ENCODE measurements at places on chromosomes 4 and X.

DNA sequence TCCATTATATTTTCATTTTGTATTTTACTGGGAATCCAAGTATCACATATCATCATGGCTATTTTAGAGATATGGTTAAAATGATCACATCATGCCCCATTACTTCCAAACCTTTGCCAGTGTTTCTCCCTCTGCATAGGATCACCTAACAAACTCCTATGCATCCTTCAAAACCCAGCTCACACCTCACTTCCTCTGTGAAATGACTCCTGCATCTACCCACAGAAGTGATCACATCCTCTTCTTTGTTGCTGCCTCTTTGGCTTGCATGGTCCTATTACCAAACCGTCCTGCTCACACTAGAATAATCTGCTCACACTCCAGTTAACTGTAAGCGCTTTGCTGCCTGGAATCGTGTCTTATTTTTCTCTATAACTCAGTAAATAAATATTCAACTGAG is 74.7 kb upstream of the C4orf50 start:
- DNase-seq: no peak

DNA sequence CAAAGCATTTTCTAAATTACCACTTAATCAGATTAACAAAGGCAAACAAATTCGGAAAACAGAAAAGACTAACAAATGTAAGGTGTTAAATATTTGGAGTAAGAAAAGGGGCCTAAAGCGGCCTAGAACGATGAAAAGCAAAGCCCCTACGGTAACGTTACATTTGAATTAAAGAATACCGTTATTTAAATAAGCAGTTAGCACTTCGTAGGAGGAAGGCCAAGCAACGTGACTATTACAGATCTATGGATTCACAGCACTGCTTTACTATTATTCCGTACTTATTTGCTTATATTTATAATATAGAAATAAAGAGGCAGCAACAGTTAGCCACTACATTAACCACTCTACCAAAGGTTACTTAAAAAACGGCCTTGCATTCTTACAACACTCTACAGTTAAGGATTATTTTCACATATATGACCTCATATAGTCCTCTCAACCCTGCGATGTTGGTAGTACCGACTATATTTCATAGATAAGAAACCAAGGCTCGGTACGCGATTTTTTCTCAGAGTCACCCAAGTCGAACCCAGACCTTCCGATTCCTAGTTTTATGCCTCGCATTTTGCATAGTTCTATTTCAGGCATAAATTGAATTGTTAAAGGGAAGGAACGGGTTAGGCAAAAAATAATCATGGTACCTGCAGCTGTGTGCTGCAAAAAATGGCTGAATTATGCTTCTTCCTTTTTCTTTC is 2.9 kb downstream of the KLHL15 start:
- no peak for DNase-seq

DNA sequence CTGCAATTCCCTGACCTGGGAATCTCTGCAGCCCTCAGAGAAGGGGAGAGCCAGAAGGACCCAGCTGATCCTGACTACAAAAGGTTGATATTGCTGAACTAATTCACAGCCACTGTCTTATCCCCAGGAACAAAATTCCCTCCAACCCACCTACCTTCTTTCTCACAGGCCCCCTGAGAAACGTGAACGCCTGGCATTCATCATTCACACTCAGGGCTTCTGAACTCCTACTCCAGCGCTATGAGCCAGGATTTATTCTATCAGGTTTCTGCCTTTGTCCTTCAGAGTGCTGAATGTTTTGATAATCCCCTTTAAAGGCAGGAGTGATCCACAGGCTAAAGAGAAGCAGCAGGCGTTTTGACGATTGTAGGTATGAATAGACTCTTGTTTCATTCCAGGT is 76.5 kb downstream of the KCNIP4 start:
- no peak for DNase-seq

DNA sequence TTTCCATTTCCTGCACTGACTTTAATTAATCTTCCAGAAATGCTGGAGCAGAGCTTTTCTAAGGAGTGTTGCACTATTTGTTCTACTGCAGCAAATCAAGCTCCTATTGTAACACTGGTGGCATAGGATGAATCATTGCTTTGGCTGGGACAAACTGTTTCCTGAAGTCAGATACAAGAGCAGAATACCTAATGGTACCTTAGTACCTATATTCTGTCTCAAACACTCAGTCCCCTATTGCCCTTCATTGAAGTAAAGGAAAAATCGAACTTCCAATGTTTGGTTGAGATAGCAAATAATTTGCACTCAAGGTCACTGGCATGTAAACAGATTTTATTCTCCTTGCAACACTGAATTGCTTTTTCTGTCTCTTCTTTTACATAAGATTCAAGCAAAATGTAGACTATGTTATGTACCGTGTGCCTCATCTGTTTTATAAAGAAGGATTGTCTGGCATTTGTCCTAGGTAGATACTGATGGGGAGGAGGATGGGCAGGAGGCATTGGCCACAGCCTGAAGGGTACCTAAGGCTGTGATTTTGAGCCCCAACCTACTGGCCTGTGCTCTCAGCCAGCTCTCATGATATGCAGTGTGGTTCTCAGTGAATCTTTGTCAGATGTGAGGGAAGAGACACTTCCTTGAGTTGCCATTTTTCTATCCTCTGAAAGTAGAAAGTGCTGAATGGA is 141.6 kb downstream of the AASDH start:
- DNase-seq: no peak

DNA sequence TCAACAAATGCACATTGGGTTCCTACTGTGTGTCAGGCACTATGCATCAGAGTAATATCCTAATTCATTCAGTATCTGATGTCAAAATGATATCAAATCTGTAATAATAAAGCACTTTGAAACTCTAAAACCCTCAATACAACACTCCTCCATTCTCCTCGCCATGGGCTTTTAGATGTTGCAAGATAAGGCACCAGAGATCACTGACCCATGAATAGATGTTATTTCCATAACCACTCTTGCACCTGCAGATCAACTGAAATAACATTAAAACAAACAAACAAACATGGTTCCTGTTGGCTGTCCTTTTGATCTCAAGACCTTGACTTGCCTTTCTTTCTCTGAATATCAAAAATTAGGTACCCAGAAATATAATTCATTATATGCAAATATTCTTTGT is 100.2 kb downstream of the MAB21L2 start:
- no peak for DNase-seq

DNA sequence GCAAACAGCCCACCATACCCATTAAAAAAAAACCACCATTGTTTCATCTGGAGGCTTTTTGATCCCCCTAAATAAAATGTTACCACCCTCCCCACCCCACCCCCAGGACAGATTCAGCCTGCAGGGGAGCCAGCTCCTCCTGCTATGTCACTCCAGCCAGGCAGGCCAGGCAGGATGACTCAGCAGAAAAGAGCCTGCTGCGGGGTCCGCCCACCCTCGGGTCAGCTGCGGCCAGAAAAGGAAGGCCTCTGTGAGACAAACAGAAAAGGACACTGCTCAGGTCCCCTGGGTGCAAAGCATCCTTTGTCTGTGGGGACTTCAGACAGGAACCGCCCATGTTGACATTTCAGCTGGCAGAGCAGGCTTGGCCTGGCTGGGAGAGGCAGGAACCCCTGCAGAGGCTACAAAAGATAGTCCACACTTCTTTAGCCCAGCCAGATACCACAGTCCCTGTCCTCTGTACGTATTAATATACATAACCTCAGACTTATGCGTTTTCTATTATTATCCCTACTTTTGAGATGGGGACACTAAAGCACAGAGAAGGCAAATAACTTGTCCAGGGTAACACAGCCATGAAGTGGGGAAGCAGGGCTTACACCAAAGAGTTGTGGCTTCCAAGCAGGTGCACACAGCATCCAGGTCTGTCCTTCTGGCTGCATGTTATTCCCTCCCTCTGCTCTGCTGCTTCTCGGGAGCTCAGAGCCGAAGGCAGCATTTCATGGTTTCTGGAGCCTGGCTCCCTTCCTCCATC is 147.7 kb downstream of the CPEB2 start:
- DNase-seq: no peak

DNA sequence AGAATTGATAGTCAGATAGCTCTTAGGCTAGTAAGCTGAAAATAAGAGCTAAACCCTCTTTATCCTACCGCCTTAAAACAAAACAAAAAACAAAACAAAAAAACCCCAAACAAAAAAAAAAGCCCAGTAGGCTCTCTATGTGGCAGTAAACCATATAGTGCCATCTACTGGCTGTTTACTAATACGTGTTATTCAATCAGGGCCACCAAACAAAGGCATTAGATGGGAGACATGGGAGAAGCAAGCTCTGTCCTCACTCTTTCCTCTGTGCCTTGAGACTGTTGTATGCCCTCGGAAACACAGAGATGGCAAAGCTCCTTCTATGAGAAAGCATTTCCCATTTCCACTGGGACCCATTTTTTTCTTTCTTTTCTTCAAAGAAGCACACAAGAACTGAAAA is 148.8 kb upstream of the MID1 start:
- DNase-seq: no peak

GRCh38 chr4:121977251-121978171 is 25.7 kb upstream of the TRPC3 start:
- DNase-seq: no peak

DNA sequence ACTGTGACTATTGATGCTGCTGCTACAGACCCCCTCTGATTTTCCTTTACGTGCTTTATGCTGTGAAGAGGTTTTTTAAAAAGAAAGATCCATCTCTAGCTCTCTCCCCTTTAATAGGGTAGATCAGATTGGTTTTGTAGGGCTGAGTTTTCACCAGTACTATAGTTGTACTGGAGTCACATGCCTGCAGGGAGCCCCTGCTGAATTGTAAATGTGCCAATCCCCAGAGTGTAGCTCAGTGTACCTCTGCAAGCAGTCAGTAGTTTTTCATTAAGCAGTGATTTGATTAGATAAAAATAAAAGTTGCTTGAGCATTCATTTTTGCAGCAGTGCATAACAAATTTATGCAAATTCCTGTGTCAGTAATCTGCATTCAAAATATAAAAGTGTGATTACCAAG is 179.2 kb downstream of the IL1RAPL2 start:
- no peak for DNase-seq

DNA sequence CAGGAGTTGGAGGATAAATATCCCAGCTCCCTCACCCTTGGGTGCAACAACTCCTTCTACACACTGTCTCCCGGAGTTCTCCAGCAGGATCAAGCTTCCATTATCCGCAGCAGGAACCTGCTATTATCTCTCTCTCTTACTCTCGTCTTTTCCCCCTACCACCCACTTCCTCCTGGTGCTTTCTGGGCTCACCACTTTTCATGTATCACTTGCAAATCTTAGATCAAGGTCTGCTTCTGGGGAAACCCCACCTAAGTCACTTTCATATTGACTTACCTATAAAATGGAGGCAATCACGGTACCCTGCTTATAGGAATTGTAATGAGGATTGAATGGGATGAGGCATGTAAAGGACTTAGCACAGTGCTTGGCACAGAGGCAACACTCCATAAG is 589.5 kb downstream of the BCOR start:
- DNase-seq: no peak

- no peak for DNase-seq
Measured at GRCh38 chr4:66681962-66682361, 863.3 kb downstream of the CENPC start.

DNA sequence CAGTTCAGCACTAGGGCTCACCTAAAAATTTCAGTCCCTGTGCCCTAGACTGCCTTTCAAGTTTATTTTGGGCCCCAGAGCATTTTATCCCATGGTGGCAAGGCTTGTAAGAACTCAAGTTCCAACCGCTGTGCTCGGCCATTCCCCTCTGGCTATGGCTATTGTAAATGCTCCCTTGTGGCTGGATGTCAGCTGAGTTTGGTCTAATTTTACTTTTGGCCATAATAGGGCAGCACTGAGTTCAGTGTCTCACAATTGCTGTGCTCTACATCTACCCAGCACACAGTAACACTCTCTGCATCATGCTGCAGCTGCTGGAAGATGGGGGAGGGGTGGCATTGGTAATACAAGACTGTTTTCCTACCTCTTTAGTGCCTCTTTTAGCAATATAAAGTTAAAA is 210.8 kb upstream of the IRS4 start:
- no peak for DNase-seq

GRCh38 chr4:77669946-77670590 is 64.4 kb downstream of the CXCL13 start:
- DNase-seq: no peak

GRCh38 chr4:107666134-107666533 is 53.9 kb downstream of the PAPSS1 start:
- no peak for DNase-seq

DNA sequence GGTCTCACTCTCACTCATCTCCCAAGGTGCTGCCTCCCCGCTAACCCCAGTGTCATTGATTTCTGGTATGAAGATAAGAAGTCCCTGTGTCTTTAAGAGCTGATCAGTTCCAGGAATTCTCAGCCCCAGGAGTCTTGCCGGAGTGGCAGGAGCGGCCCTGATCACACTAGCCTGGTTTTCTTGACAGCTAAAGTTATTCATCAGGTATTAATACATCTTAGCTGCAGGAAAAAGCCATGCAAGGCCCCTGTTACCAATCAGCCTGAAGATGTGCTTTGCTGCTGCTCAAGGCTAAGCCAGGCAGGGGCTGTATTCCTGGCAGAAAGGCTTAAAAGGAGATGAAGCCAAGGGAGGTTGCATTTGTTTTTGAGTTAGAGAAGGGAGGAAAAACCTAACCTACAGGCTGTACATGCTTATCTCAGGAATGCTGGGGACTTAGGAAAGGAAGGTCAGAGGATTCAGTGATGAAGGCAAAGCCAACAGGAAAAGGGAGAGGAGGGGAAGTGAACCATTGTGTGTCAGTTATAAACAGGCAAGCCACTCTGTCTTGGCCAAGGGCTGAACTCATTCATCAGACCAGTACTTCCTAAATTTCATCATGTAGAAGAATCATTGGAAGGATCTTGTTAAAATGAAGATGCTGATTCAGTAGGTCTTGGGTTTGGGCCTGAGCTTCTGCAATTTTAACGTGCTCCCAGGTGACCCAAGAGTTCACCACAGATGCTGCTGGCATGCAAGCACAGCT is 8.6 kb downstream of the SRPX start:
- DNase-seq: no peak

DNA sequence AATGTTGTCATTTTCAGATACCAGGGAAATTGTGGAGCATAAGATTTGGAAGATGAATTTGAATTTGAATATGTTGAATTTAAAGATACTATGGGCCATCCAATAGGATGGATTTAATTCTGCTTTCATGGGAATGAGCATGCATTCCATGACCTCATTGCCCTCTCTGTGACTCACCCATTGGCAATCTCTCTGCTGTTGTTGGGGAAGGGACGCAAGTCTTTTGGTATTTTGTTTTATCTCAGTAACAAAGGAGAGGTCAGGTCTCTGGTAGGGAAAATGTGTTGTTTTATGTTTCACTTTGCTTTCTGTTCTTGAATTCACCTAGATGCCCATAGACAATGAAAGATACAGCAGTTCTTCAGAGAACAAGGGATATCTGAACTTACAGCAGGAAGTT is 42.1 kb upstream of the MAGEA4 start:
- DNase-seq: no peak

All from keratinocyte (primary cell).